ENCODE measurements at places on chromosomes 12 and 14.

DNA sequence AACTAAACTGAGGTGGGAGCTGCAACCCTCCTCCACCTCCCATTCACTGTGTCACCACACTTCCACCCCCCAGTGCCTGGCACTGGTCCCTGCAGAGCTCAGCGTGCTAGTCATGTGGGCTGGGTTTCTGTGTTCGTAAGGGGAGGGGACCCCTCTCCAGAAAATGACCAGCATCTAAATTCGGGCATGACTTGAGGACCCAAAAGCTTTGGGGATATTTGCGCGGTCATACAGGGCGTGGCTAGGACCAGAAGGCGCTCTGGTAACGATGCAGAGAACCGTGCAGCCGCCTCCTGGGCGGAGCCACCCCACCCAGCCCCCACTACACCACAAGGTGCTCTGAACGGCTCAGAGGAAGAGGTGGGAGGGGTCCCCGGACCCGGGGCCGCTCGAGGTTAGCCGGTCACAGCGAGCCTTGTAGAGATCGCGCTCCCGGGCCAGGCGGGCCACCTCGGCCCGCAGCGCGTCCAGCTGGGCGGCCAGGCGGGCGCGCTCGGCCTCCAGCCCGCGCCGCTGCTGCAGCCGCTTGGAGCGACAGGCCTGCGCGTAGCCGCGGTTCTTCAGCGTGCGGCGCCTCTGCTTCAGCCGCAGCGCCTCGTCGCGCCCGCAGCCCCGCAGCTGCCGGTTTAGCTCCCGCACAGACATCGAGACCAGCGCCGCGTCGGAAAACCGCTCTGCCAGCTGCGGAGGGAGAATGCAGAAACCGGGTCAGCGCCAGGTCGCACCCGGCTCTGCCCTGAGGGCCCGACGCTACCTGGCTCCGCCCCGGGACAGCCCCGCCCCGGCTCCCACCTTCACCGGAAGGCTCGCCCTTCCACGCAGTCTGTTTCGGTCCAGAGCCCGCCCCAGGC lies 9.8 kb downstream of the CPNE6 start:
- DNase-seq = peak; percentile 43

- DNase-seq = no peak
Observed at GRCh38 chr14:57657487-57657886, 163.8 kb upstream of the CCDC198 start.

DNA sequence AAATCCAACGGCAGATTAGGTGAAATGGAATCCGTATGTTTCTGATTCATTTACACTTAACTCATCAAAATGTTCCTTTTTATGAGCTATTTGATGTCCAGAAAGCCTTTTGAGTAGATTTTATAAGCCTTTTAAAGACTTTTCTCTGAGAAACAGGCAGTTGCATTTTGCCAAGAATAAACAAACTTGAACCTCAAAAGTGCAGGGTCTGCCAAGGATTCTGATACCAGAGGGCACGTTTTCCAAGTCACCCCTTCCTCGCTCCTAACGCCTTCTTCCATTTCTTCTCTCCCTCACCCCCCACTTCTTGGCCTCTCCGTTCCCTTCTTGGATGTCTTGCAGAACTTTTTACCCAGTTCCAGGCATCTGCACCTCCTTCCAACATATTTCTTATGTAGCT lies 200.6 kb upstream of the TBX3 start:
- DNase-seq = no peak

DNA sequence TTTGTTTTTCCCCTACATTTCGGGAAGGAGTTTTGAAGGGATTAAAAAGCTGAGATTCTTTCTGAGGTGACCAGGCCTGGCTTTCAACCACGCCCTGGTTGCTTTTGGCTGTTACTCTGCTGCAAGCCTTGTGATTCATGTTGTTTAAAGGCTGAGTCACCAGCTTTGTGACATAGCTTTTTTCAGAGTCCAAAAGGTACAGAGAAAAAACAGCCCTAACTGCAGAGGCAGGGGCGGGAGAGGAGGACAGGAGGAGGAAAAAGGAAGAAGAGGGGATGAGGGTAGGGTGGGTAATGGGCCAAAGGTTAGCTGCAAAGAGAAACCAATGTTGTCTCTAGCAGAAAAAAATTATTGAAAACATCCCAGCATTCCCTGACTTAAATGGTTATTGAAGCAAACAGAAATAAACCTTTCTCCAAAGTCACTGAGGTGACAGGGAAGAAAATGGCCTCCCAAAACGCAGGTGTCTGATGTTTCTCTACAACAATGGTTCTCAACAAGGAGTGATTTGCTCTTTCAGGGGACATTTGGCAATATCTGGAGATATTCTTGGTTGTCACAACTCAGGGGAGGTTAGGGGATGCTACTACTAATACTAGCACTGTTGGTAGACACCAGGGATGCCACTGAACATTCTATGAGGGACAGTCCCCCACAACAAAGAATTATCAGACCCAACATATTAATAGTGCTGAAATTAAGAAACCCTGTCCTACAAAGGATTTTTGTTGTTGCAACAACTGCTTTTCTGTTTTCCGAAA lies 2.1 kb upstream of the UBC start:
- DNase-seq = no peak

DNA sequence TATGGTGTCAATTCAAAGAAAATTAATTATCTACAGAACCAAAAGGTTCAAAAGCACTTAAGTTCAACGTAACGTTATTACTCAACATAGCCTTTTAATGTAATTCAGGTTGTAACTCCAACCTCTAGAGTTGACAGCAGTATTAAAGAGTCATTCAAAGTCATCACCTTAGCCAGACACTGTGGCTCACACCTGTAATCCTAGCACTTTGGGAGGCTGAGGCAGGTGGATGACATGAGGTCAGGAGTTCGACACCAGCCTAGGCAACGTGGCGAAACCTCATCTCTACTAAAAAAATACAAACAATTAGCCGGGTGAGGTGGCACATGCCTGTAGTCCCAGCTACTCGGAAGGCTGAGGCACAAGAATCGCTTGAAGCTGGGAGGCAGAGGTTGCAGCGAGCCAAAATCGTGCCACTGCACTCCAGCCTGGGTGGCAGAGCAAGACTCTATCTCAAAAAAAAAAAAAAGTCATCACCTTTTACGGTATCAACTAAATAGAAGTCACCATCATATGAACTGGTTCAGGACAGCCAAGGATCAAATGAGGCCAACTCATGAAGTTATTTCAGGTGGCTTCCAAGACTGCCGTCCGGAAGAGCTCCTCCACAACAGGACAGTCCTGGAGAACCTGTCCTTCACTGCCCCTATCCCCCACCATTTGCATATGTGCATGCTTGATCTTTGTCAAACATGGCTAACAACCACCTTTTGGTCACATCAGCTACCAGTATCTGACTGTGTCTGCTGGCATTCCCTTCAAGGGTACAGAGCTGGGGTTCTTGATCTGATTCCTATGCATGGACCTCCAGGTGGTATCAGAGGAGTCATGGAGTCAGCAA lies 4.2 kb downstream of the PPTC7 start:
- DNase-seq = peak; percentile 6

DNA sequence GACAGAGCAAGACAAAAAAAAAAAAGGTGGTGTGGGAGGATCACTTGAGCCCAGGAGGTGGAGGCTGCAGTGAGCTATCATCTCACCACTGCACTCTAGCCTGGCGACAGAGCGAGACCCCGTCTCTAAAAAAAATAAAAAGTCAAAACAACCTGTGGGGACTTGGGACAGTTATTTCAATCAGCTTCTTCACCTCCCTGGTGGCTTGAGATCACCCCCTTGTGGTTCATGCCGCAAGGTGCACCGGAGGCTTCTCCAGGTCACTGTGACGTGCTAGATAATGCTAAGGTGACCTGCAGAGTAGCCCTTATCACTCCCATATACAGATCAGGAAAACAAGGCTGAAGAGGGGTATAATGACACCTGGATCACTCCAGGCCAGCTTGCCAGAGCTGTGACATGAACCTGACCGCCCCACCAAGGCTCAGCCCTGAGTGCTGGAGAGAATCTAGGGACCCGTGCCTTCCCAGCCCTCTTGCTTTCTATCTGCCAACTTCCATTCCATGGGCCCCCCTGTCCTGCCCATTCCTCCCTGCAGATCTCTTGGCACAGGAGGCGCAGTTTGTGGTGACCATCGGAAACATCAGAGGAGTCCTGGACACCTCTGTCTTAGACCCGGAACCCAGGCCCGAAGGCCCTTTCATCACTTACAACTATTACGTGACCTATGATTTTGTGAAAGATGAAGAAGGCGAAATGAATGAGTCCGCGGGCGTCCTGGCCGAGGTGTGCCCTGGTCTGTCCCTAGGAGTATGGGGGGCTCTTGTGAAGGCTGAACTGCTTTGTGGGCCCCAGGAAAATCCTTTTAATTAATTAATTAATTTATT lies 8.1 kb downstream of the LRRC43 start:
- no peak for DNase-seq

Measured in effector memory CD4-positive, alpha-beta T cell (primary cell).